ENCODE measurements at places on chromosomes 7 and 10.

- no peak for DNase-seq
These were observed 38.8 kb downstream of the SVOPL start for GRCh38 chr7:138662076-138662990.

DNA sequence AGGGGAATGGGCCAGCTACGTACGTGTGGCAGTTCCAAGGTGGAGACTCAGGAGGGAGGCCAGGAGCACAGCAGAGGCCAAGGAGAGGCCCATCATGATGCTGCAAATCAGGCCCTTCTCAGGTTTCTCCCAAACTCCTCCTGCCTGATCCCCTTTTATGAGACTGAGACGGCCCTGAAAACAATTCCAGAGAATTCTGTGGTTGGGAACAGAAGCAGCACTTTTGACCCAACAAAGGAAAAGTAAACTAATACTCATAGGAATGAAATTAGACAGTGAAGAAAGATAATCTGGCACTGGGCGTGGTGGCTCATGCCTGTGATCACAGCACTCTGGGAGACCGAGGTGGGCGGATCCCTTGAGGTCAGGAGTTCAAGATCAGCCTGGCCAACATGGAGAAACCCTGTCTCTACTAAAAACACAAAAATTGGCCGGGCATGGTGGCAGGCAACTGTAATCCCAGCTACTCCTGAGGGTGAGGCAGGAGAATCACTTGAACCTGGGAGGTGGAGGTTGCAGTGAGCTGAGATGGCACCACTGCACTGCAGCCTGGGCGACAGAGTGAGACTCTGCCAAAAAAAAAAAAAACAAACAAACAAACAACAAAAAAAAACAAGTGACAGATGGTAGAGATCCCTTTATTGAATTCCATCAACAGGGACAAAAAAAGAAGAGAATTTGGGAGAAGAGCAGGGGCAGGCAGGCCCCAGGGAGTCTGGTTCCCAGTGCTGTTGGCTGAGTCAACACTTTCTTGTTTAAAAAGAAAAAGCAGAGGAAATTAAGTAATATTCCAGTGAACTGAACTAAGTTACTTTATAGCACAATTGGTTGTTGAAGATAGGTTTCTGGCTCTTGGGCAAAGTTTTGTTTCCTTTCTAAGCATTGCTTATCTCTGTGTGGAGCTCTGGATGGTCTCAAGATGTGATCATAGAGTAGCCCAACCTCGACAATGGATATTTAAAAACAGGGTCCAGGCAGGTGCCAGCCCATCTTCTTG, at the start of gene CCL26:
Gene CCL26, minus strand, starts transcription at position 131 of the 997 bp plus-strand sequence. Its CDS starts 35 bp downstream, at position 96.
- DNase-seq: no peak

GRCh38 chr7:12373580-12374263, 29.9 kb downstream of the VWDE start:
- no peak for DNase-seq

GRCh38 chr10:31374146-31374696, 55.2 kb downstream of the ZEB1 start:
- DNase-seq: no peak

- peak; percentile 10 for DNase-seq
These were observed 116.8 kb upstream of the PRSS1 start for GRCh38 chr7:142632271-142633134.

GRCh38 chr10:87538092-87539015, 33.7 kb downstream of the MINPP1 start:
- DNase-seq: no peak

Data from amygdala (tissue), 56 donors.